H9 (cell line): ENCODE measurements at places on chromosomes 4 and X.

DNA sequence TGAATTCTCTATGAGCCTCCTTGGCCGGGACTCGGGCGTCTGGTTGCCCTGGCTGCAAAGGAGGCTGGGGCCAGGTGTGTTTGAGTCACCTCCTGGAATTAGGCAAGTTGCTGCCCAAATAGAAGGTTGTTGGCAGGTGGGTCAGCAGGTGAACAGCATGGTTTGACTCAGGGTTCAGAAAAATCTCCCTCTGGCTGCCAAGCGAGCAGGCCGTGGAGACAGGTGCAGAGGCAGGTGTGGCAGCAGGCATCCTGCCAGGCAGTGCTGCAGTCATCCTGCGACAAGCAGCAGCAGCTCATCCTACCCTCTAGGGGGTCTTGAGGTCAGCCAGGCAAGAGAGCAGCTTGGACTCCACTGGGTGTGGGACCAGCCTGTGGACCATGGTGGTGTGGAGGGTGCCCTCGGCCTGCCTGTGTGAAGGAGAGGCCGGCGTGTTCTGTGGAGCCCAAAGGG is 8.2 kb downstream of the MSANTD1 start:
- DNase-seq = no peak

DNA sequence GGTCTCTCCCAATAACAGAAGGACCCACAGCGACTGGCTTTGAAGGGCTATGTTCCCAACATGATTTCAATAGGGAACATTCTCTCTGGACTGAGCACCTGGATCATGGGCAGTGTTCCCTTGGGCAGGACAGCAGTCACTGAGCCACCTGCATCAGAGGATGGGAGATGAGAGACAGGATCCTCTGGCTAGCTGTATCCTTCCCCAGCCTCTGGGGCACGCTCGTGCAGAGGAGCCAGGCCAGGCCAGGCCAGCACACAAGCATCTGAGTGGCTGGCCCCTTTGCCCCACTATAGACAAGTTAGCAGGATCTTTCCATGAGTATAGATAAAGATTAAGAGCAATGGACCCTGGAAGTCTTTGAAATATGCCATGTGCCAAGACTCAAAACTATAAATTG is 66.3 kb downstream of the NEUROG2 start:
- DNase-seq = no peak

DNA sequence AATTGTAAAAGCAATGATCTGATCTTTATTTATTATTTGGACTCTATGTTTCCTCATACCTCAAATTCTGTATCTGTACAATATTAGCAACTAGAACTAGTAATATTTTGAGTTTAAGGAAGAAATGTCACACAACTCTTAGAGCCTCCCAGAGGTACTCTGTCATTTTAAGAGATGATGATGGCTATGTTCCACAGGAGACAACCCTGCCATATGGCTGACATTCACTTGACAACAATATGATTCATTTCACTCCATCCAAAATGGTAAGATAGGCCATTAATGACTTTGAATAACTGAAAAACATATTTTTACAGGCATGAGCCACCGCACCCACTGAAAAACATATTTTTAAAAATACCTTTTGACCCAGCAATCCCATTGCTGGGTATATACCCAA is 190.3 kb downstream of the MAML3 start:
- no peak for DNase-seq

- no peak for DNase-seq
These were observed 54.4 kb downstream of the VGLL1 start for GRCh38 chrX:136586386-136586785.

GRCh38 chr4:5528031-5528436 is 180.3 kb downstream of the EVC2 start:
- no peak for DNase-seq

DNA sequence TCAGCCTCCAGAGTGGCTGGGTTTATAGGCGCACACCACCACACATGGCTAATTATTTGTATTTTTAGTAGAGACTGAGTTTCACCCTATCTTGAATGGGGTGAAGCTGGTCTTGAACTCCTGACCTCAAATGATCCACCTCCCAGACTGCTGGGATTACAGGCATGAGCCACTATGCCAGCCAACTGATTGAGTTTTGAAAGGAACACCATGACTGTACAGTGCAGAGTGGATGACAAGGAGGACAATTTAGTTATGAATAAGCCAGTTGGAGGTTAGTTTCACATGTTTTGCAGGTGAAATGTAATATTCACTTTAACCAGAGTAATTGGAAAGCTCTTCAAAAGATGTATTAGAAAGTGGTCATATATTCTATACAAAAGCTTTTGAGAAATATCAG is 60.8 kb downstream of the PCDH18 start:
- no peak for DNase-seq

DNA sequence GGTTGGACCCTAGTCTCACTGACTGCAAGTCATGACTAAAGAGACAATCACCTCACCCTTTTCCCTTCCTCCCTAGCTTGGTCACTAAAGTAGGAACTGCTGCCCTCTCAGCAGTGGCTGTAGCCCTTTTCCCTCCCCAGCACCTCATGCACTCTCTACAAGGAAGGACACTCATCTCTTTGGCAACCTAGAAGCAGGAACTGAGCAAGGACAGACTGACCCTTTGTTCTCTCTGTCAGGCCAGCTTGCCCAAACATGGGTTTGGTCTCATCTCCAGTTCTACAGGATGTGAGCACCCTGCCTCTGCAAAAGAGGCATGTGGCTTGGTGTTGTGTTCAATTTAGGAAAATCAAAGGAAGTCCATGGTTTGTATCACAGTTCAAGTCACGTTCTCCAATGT is 15.8 kb downstream of the LEF1 start:
- DNase-seq = no peak

DNA sequence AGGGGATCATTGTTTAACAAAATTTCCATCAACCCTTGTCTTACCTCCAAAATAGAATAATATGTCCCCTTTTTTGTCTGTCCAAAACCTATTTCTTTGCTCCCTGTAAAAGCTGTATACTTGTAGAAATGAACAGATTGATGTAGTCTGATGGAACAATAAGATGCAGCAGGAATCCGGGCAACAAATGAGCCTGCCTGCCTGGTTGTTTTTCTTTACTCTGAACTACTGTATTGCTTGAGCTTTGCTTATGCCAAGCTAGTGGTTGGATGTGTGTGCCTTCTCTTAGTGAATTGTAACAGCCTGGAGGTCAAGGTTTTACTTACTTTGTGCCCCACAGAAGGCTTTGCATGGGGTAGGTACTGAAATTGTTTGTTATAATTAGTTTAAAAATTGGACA is 116.2 kb upstream of the TLL1 start:
- no peak for DNase-seq

DNA sequence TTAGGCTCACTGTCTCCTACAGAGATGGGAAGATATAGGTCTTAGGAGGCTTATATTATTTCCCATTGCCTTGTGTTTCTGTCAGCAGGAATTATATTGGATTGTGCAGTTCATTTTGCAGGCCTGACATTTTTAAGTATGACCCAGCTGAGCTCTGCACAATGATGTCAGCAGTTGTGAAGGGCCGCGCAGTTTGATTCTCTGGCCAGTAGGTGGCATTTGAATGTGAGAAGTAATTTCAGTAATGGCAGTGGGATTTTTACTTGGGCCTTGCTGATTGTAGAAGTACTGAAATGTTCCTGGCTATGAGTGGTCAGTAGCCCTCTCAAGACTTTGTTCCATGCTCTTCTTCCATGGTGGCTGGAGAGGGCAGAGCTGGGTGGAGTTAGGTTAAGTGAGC is 247.2 kb upstream of the MTMR8 start:
- DNase-seq = no peak

DNA sequence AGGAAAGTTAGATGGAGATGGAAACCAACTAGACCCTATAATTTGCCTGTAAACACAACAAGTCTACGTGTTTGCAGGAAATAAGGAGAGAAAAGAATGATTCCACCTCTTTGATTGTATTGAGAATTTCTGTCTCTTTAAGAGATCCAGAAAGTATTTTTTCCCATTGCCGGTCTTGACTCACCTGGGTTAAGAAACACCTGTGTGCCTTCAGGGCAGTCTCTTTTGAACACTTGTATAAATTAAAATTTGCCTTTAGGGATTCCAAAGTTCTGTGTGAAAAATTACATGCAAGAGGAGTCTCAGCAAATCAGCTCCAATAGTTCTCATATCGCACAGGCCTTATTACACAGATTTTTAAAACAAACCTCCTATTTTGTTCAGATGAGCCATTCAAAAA is 46.0 kb upstream of the SMAD1 start:
- no peak for DNase-seq

GRCh38 chrX:17743913-17744312 is 6.6 kb downstream of the SCML1 start:
- no peak for DNase-seq

GRCh38 chrX:39227371-39227770 is 426.1 kb downstream of the MID1IP1 start:
- DNase-seq = no peak

GRCh38 chrX:119455264-119455663 is 13.0 kb upstream of the SLC25A5 start:
- no peak for DNase-seq

DNA sequence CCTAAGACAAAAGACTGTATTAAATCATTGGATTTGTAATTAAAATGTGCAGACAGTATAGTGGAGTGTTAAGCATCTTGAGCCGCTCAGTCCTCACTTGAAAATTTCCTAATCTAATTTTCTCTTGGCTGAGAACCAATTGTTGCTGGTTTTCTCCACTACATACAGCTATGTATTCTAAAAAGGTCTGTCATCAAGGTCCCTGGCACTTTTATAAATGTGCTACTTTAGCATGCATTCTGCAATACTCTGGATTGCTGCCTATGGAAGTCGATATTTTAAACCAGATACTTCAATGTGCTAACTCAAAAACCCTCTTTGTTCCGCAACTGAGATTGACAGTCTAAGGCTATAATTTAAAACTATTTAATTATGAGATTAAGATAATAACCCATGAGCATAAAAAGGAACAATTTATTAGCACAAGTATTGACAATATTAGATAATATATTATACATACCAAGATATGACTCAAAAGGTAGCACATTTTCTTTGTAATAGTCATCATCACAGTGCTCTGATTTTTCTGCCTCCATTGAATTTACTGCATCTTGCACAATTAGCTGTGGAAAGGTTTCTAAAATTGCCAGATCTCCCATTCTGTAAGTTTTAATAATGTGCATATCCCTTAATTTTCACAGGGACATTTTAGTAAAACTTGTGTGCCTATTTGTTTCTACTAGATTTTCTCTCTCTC is 815.1 kb downstream of the ADGRL3 start:
- no peak for DNase-seq

GRCh38 chr4:23706972-23707651 is 182.7 kb downstream of the PPARGC1A start:
- DNase-seq = no peak

- no peak for DNase-seq
These were observed 212.9 kb downstream of the CBR4 start for GRCh38 chr4:168797194-168797593.

GRCh38 chr4:185520119-185520518 is 15.2 kb downstream of the PDLIM3 start:
- DNase-seq = no peak

DNA sequence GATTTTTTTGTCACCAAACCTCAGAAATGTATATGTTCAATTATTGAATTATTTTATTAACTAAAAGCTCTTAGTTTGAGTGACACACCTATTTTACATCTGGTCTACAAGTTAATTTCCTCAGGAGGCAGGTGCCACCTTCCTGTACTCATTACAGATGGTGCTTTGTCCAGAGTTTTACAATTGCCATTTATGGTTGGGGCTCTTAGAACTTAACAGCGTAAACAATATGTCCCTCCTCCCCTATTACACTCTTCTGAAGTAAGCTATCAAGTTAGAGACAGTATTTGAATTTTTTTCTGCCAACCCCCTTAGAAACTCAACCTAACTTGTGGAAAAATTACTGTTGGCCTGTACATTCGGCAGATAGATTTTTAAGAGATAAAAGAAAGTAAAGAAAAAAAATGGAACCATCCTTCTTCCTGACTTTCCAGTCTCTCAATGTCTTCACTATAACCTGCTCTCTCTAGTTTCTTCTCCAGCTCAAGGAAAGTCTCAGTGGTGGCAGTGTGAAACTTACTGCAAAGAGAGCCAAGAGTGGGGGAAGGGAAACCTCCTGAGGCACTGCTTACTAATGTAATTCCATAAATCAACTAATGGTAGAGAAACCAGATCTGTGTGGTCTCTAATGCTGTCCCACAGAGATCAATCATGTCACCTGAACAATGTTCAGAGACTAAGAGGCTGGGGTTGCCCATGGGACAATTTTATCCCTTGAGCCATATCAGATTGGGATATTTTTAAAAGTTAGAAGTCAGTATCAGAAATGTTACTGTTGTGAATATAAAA is 7.8 kb downstream of the CXXC4 start:
- no peak for DNase-seq

GRCh38 chrX:25601323-25601722 is 536.8 kb upstream of the MAGEB18 start:
- no peak for DNase-seq

- no peak for DNase-seq
These were observed 8.8 kb downstream of the FSTL5 start for GRCh38 chr4:162154862-162155540.
